CD4-positive, alpha-beta T cell treated with Interleukin-12 subunit alpha and Interleukin-12 subunit beta, for 1 hour (primary cell): ENCODE measurements at places on chromosomes 1 and 21.

- DNase-seq, result peak; percentile 61
These were observed 183.8 kb downstream of the DHRS3 start for GRCh38 chr1:12434174-12434573.

DNA sequence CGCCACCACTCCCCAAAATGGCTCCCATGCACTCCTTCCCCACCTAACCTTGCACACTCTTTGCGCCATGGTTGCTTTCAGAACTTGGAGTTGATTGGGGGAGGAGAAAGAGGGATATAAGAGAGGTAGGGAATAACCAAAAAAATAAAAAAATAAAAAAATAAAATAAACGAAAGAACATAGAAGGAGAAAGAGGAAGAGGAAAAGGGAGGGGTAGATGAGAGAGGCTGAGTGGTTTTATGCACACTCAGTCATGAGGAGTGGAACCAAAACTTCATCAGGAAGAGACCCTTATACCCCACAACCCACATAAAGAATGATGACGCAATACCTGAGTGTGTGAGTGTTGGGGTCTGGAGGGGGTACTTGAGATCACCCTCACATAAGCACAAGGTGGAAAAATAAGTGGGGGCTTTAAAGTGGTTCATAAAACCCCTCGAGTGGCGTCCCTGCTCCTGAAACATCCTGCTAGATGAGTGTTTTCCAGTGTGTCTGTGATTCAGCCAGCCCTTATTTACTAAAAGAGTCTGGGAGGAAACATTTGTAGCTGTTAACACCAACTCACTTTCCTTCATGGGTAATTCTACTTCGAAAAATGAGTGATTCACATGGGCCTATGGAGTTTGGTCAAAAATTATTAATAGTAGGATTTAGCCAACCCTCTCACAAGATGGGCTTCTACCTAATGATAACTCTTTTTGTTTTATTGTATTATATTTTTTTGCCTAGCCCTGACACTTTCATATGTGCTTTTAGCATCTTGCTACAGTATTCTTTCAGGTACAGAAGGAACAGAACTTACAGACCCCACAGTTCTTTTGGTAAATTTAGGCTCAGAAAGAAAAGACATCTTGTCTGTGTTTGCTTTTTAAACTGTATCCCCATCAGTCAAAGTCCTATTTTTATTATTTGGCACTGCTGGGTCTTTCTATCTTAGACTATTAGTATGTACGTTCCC is 5.2 kb downstream of the SLAMF1 start:
- DNase-seq, result no peak

DNA sequence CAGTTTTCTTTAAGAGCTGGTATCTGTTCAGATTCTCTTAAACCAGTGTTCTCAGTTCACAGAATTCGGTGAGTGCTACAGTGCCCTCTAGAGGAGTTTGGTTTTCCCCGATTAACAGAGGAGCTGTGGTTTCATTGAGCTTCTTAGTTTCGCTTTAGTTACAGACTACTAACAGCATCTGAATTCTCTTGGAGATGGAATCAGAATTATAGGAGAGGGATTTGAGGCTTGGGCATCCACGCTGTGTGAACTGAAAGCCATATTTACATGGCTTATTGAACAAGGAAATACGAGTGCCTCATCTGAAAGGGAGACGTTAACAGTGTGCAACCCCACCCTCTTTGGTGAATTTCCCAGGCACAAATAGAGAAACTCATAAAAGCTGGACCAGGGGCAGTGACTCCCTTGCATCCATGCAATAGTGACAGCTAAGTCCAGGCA is 202.0 kb downstream of the USH2A start:
- DNase-seq, result no peak

DNA sequence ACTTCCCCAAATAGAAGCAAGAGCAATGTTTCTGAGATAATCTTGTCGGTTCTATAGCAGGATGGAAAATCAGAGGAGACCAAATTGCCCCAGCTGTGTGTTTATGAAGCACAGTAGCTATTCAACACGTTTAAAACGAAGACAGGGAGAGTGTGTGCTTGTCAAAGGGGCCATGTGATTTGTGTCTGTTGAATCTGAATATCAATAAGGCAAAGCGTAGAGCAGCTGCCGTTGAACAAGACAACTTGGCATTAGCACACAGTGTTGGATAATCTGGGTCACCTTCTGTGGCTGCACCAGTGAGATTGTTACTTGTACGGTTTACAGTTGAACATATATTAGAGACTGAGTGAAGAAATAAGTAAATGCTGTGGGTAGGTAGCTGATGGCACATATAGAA is 1.0 kb downstream of the CRB1 start:
- no peak for DNase-seq

GRCh38 chr1:48841966-48842365 is 65.3 kb upstream of the BEND5 start:
- DNase-seq, result no peak

DNA sequence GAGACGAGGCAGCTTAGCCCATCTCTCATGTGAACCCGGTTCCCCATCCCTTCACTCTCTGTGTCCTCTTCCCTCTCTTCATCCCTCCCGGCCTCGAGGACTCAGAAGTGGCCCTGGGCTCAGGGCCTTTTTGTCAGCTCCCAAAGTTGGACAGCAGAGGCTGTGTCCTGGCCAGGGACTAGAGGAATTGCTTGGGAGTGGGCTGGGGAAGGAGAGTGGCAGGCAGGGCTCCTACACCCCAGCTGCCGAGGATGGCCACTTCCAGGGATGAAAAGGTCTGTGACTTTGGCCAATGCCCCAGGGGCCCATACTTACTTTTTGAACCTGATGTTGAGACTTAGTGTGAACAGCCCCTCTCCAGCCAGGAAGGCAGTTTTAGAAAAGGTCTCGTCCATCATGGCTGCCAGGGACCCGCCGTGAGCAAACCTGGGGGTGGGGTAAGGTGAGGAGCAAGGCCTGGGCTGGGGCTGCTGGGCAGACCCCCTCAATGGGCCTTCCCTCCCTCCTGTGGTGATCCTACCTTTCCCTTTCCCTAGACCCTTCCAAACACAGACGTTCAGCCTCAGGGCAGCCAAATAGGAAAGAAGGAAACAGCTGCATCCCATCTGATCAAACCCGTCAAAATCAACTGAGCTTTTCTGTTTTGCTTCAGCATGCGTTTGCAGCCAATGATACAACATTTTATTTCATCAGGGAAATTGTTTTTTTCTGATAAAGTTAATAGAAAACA is 5.5 kb downstream of the THEM5 start:
- no peak for DNase-seq

DNA sequence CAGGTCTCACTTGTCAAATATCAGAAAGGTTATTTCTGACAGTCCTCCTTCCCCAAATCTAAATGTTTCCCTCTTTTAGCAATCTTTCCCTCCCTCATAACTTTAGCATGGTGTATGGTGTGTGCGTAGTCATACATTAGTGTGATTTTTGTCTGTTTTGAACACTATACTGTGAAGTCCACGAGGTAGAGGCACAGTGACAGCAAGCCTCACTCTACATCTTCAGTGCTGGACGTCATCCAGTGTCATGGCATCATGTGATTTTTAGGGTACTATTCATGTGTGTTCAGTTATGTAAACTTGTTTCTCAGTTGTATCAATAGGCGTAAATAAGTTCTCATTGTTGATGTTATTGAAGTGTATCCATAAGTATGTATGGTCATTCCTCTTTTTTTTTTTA is 39.1 kb downstream of the DYRK1A start:
- DNase-seq, result no peak

- no peak for DNase-seq
These were observed 111.6 kb upstream of the GADD45A start for GRCh38 chr1:67573311-67573872.

DNA sequence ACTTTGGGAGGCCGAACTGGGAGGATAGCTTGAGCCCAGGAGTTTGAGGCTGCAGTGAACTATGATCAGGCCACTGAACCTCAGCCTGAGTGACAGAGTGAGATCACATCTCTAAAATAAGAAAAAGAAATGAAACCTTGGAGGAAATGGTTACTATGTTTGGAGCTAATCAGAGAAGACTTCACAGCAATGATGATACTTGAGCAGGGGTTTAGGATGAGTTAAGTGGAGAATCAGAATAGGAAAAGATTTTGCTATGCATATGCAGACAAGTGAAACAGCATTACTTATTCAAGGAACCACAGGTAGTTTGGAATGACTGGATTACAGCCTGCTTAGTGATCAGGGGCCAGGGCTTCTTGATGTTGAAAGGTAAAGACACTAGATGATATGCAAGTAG is 1.3 kb upstream of the CD5L start:
- no peak for DNase-seq

DNA sequence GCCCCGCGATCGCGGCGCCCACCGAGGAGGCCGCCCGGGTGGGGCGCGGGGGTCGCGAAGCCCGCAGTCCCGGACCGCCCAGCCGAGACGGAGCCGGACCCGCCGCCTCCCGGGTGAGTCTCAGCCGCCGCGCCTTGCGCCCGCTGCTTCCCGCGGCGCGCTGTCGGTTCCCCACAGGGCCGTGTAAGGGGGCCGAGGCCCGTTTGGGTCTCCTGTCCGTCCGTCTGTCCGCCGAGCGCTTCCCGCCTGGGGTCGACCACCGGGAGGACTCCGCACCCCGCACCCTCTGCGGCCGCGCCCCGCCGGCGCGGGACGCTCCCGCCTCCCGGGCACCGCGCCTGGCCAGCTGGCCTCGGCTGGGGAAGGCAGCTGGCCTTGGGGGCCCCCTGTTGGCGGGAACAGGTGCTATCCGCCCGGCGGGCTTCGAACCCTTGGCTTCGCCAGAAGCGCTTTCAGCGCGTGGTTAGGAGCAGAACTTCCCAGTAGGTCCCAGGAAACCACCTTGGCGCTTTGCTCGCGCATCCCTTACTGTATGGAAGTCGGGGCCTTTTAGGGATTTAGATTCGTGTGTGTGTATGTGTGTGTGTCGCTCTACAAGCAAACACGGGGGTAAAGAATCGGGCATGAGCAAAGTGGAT is 414 bp downstream of the TMEM51 start:
- DNase-seq, result no peak

- no peak for DNase-seq
These were observed 55.4 kb upstream of the LMO4 start for GRCh38 chr1:87273291-87273690.

DNA sequence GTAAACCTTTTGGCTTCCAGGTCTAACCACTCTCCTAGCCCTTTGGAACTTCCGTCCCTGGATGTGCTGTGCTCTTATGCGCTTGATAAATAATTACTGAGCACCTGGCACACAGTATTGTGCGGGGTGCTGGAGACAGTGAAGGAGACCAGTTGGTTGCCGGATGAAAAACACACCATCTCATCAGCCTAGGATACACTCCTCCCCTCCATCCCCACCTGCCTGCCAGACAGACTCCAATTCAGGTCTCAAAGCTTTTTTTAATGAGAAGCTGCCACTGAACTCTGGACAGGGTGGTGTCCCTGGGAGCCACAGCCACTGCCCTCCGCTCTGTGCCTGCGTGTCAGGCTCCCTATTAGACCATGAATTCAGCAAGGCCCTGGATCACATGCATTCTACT is 9.2 kb downstream of the GNB1 start:
- DNase-seq, result no peak

- no peak for DNase-seq
These were observed 86.1 kb downstream of the KIAA0319L start for GRCh38 chr1:35470977-35471613.

DNA sequence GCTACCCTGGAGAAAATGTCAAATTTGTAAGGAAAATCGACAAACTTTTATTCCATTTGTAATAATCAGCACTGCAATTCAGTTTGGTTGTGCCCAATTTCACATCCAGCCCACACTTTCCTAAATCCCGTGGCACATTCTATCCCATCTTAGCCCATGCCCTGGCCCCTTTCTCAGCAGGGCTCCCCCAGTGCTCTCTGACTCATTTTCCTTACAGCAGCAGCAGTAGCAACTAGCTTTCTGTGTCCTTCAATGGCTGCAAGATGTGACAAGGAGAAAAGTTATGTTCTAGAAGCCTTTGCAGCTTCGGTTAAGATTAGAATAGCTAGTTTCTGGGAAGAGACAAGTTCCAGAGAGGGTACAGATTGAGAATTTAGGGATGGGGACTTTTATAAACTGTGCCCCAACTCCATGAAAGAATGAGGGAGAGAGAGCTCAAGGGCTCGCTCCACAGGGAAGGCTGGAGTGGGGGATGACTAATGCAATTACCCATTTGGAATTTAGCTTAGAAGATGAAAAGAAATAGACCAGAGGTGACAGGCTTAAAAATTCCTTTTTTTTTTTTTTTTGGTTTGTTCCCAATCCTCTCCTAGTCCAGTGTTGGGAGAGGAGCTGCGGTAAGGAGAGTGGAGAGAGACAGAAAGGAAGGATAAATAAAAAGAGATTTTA is 47.0 kb upstream of the POU2F1 start:
- no peak for DNase-seq

GRCh38 chr1:3456449-3456963 is 2.0 kb downstream of the ARHGEF16 start:
- DNase-seq, result no peak

DNA sequence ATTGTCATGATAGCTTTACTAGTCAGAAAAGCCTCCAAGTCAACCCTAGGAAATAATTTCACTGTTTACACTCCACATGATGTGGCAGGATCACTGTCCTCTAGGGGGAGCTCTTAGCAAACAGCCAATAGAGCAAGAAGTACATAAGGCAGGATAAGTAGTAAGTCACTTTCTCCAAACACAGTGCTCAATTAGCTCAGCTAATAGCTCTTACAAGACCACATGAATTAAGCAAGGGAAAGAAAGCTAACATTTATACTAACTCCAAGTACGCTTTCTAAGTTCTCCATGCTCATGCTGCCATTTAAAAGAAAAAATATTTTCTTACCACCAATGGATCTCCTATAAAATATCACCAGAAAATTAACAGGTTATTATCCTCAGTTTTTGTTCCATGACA is 66.9 kb upstream of the LRIF1 start:
- DNase-seq, result peak; percentile 72

GRCh38 chr1:14849038-14849437 is 250.6 kb downstream of the KAZN start:
- DNase-seq, result no peak

DNA sequence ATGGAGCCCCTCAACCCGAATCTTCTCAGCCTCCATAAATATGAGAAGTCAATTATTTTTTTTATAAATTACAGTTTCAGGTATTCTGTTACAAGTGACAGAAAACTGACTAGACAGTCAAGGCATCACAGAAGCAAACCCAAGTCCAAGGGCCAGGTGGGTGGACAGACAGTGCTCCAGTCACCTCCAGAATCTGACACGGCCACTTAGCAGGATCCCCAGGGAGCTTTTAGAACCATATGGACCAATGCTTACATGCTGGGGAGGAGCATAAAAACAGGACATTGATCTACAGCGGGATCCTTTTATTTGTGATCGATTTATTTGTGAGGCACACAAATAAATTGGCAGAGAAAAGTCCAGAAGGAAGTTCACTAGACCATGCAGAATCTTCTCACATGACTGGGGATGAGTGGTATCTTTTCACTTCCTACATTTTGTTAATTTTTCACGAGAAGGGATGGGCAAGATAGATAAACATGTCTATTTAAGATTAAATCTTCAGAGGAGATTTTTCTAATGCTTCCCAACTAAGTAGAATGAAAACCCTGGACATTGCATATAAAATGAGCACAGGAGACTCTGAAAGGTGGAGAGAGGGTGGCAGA is 15.0 kb downstream of the ZNF496 start:
- DNase-seq, result no peak

- DNase-seq, result no peak
These were observed 2.1 kb downstream of the PLA2G2E start for GRCh38 chr1:19921310-19921709.
